ENCODE measurements at places on chromosomes 1 and 21.

DNA sequence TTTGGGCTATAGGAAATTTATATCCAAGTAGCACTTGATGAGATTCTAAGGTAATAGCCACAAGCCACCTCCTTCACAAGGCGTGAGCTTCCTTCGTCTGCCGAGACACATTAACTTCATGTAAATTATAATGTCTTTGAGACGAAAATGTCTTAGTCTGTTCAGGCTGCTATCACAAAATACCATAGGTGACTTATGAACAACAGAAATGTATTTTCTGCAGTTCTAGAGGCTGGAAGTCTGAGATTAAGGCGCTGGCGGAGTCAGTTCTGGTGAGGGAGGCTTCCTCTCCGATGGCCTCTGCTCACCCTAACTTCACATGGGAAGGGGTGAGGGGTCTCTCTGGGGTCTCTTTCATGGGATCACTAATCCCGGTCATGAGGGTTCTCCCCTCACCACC, 133.0 kb downstream of the ETS2 start:
- DNase-seq: no peak

- no peak for DNase-seq
Measured at GRCh38 chr1:165737196-165737595, 31.5 kb downstream of the TMCO1 start.

DNA sequence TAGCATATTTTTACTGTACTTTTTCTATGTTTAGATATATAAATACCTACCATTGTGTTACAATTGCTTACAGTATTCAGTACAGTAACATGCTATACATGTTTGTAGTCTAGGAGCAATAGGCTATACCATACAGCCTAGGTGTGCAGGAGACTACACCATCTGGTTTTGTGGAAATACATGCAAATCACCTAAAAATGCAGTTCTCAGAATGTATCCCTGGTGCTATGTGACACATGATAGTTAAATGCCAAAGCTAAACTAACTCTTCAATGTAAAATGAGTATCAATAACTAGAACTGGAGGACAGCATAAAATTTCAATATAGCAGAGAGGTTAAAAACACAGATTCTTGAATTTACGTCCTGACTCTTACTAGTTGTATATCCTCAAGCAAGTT, 14.8 kb downstream of the NUCKS1 start:
- no peak for DNase-seq

GRCh38 chr1:197808880-197809279, 33.6 kb upstream of the DENND1B start:
- DNase-seq: no peak

- DNase-seq: no peak
Measured at GRCh38 chr1:59072583-59072947, 224.3 kb upstream of the FGGY start.

- no peak for DNase-seq
Measured at GRCh38 chr1:93567255-93567918, 114.2 kb downstream of the BCAR3 start.

GRCh38 chr21:28215214-28215954, 777.3 kb downstream of the LTN1 start:
- no peak for DNase-seq

- no peak for DNase-seq
Measured at GRCh38 chr1:1875932-1876331, 15.0 kb downstream of the GNB1 start.

DNA sequence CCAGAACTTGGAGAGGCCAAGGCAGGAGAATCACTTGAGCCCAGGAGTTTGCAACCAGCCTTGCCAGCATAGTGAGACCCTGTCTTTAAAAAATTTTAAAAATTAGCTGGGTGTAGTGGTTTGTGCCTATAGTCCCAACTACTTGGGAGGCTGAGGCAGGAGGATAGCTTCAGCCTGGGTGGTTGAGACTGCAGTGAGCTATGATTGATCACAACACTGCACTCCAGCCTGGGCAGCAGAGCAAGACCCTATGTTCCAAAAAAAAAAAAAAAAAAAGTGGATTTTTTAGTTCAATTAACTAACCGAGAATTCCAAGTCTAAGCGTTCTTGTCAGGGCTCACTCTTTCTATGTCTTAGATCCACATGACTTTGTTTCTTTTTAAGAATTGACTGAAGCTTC, 130.3 kb upstream of the NRIP1 start:
- no peak for DNase-seq

GRCh38 chr1:102655034-102655433, 453.3 kb downstream of the COL11A1 start:
- DNase-seq: no peak

DNA sequence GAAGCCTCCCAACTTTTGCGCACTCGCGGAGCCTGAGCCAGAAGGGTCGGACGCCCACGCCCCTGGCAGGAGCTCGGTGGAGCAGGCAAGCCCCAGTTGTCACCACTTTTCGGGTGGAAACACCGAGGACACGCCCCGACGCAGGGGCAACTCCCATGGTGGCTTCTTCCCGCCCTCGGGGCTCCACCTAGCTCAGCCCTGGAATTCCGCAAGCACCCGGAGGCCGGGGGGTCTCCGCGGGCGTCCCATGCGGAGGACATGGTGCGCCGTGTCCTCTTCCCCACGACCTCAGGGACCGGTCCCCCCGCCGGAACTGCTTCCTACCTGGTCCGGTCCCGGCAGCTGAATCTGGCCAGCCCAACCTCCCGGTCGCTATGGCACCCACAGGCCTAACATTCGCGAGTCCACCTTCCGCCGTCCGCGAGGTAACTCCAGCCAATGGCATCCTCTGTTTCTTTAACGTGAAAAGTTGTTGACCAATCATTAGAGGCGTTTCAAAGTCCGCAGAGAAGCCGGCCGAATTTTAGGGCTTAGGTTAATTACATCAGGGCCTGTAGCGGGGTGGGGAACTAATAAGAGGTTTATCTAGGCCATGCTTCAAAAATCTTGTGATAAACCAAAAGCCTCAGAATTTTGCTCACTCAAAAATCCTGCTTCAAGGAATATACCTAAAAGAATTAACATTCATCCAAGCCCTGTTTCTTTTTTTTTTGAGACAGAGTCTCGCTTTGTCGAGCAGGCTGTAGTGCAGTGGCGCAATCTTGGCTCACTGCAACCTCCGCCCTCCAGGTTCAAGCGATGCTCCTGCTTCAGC, at the start of gene STPG1:
Gene STPG1 (minus strand): TSS at position 433 of the 814 bp plus-strand sequence. CDS start 12,394 bp downstream, outside the sequence.
- peak; percentile 65 for DNase-seq

- DNase-seq: no peak
Measured at GRCh38 chr1:27523337-27524020, 33.5 kb upstream of the WASF2 start.

DNA sequence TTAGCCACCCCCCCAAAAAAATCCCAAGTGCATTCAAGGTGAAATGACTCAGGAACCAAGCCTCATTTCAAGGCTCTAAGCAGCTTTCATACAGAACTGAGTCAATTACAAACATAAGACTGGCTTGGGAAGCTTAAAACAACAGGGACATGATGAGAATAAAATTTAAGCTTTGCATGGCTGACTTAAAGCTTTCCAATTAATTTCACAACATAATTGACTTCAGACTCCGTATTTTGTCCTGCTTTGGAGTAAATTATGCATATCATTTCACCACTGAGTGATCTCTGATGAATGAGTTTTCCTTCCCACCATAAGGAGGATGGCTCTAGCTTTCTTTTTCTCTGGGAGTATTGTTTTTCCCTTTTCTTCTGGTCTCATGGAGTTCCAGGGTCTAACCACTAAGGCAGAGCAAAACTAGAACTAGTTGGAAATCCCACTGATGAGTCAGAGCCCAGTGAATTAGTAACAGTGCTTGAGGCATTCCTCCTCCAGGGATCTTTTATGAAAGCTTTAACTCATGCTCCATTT, 72.8 kb downstream of the XCL2 start:
- no peak for DNase-seq

DNA sequence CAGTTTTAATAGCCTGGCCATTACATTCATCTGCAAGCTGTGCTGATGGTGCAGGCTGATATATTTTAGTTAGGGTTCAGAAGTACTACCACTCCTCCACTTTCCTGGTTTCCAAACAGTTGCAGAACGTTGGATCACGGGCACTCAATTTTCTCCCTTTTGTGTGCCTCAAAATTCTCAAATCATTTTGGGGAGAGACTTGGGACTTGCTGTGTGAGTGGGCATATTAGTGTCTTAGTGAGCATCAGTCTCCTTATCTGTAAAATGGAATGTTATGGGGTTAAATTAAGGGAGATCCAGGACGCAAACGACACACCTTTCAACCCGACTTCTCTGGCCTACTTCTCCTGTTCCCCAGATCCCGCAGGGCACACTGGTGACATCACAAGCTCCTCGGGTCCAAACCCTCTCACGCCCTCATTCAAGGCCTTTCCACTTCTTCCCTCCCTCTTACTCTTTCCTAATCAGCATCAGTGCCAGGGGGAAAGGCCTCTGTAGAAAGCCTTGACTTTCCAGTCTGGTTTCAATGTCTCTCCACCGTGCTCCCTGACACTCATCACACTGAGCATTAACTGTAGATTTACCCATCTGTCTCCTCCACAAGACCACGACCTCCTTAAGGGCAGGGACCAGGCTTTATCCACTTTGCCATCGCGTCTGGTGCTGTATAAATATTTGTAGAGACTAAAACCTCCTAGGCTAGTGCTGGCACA, 1.2 kb downstream of the PIGP start:
- no peak for DNase-seq

GRCh38 chr1:21508580-21509350, 458 bp upstream of the ALPL start:
- DNase-seq: peak; percentile 11

- no peak for DNase-seq
Measured at GRCh38 chr1:51203874-51204245, 32.2 kb upstream of the RNF11 start.
